Naive thymus-derived CD8-positive, alpha-beta T cell (primary cell): ENCODE measurements at places on chromosomes 3 and 15. TPM values are rescaled to one million over a fixed set of nuclear protein-coding genes. Genes with fewer than 3 reads are reported as not detected.

The UBE2Q2 gene
- total RNA-seq = 26.3 TPM

The CAMKV gene
- not detected for total RNA-seq

The TMEM45A gene
- 0.08 TPM for total RNA-seq

The TEX55 gene
- not detected for total RNA-seq

The PLA2G4D gene
- total RNA-seq = not detected

The RAB7A gene
- 140 TPM for total RNA-seq

The DHX36 gene
- 121 TPM for total RNA-seq

The IL5RA gene
- not detected for total RNA-seq

The TTLL13 gene
- 1.0 TPM for total RNA-seq

DNA sequence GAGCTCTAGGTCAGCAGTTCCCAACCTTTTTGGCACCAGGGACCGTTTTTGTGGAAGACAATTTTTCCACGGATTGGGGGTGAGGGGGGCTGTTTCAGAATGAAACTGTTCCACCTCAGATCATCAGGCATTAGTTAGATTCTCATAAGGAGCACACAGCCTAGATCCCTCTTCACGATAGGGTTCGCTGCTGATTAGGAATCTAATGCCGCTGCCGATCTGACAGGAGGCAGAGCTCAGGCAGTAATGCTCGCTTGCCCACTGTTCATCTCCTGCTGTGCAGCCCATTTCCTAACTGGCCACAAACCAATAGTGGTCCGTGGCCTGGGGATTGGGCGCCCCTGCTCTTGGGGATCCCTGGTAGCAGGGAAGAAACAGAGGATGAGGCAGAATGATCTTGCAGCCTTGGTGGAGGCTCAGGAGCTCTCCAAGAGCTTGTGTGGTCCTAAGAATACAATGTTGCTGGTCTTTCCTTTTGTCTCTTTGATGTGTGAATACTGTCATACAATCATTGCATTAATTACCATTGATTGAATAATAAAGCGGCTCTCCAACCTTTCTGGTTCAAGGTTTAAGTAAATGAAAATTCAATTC, 183.2 kb downstream of the FNDC3B start:
- DNase-seq = no peak

GRCh38 chr15:24394303-24394702, 281.3 kb upstream of the NPAP1 start:
- no peak for DNase-seq

- no peak for DNase-seq
Observed at GRCh38 chr3:17261627-17262369, 377.0 kb downstream of the PLCL2 start.

DNA sequence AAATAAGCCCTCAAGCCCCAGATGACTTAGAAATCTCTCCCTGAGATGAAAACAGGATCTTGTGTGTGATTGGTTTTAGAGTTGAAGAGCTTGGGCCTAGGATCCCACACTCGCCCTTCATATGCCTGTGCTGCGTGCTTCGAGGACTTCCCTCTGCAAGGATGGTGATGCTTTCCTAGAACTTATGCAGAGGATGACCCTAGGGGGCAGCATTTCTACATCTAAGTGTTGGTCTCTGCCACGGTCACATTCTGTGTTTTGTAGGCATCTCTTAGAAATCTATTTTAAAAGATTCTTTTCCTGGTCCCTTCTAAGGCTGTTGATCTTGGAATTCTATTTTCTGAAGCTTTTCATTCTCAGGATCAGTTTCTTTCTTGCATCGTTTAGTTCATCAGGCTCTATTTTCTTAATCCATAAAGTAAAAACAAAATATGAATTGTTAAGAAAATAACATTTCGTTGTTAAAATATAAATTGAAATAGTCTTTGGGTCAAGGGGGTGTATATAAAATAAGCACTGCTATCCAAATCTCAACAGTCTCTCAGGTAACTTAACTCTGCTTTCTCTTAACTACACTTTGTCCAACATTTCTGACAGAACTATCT, 45.7 kb downstream of the WDR76 start:
- no peak for DNase-seq

DNA sequence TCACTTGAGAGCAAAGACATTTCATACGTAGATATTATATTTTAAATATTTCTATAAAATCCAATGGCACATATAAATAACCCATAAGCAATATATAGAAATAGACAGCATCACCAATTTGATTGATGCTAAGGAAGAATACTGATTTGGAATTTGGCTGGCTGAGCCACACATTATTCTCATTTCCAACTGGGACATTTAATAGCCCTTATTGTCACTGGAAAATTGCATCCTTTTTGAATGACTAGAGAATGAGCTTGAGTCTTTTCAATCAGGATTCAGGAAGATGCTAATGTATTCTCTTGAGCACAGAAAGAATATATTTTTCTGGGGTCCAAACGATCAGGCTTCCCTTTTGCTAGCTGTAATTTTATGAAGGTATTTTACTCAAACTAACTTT, 70.9 kb upstream of the KCNH8 start:
- no peak for DNase-seq

DNA sequence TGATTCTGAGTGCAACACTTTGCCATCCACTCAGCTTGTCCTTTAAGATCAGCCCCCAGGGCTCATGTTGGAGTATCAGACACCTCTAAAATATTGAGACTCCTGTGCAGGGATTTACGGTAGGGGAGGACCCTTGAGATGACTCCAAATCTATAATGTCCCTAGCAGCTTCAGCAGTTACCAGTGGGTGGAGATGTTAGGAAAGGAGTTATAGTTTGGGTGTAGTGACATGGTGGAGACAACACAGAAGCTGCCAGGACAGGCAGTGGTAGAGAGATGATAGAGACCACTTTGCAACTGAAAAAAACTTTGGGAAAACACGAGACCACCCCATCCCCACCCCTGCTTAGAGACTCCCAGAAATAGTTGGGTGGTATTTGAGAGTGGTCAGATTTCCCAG, 43.3 kb upstream of the GSK3B start:
- DNase-seq = no peak

- no peak for DNase-seq
Observed at GRCh38 chr3:119042162-119042561, 7.5 kb upstream of the IGSF11 start.

- no peak for DNase-seq
Observed at GRCh38 chr15:38941399-38941953, 376.9 kb upstream of the RASGRP1 start.

DNA sequence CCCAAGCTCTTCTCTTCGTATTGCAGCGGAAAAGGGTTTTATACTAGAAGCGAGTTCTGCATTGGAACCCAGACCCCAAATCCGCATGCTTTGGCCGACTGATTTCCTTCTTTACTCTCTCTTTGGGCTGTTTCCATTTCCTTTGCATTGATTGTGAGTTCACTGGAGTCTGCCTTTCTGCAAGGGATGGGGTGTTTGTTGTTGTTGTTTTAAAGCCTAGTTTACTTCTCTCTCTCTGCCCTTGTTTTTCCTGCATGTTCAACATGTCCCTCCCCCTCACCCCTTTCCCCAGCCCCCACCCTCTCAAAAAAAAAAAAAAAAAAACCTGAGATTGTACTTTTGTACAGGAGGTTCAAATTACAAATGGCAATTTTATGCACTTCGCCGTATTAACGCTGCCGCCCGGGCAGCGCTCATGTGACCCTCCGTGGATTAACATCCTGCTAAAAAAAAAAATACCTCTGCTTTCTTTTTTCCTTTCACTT, 2.2 kb downstream of the NR2F2 start:
- DNase-seq = no peak

DNA sequence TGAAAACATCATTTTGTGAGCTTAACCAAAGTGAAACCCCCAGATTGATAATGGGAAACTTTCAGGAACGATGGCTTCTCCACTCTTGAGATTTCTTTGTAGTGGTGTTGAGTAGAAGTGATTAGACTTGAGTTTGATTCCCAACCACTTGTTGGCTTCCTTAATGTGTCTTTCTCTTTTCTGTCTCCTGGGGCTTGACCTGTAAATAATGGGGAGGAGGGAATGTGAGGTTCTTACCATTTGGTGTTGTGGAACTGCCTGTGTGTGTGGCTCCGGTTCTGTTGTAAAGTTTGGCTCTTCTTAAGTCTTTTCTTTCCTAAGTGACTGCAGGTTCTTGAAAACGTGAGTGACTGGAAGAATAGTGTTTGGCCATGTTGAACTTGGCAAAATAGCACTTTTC, 2.7 kb downstream of the CDV3 start:
- DNase-seq = no peak

- no peak for DNase-seq
Observed at GRCh38 chr15:99732124-99732750, 1.0 kb downstream of the LYSMD4 start.

DNA sequence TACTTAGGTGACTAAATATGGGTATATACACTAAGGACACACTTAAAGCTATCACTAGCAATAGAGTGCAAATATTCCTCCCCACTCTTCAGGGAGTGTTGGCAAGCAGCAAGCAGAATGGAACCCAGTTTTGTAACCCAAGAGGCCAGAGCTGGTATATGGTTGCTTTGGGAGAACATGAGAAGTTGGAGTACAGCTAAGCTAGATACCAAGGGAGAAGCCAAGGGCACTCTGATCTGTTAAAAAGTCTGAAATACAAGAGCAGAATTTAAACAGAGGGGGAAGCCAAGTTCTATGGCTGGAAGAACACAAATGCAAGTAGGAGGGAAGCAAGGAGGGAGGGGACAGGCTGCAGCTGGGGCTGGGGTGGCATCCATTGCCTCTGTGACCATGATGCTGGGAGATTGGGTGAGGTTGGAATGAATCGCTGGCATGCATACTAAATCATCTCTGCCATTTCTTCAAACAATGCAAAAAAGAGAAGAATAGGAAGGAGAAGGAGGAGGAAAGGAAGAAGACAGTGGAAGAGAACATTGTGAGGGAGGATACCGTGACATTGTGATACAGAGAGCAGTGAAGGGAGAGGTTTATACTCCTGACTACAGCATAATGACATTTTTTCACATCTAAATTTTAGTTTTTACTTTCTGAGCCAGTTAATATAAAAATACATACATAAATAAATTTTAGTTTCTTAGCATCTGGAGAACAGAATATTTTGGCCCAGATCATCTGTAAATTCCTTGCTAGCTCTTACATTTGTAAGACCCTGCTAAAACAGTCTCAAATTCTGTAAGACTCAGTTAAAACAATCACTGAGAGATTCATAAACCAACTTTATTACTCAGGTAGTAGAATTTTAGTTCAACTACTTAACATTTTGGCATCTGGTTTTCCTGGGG, 9.0 kb upstream of the ANXA2 start:
- no peak for DNase-seq

DNA sequence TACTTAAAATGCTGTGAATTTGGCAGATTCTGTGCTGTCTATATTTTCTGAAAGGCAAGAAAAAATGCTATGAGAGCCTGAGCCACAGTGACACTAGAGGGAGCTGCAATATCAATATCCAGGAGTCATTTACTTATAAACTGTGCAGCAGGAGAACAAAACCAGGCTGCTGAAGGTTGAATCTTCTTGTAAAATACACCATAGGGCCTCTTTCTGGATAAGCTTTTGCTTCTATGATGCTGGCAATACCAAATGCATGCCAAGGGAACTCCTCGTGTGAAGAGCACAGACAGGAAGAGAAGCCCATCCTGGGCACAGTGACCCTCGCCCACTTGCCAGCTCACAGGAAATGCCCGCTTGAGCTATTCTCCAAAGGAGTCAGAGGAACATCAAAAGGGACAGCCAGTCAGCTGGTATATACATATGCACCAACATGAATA, 48.0 kb upstream of the TSPAN3 start:
- DNase-seq = peak; percentile 63

DNA sequence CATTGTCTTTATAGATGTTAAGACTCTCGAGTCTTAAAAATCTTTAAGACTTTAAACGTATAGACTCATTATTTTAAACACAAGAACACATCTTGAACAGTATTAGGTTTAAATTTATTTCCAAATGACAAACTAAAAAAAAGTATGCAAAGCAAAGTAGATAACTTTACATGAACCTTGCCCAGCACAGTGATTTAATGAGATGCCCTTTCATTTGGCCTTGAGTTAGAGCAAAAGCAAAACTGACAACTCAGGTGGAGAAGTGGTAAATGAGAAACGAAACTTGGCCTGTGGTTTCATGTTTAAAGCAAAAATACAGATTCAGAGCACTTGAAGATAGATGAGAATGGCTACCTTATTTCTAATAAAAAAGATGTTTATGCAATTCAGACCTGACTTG, 8.6 kb downstream of the GPR15 start:
- no peak for DNase-seq

DNA sequence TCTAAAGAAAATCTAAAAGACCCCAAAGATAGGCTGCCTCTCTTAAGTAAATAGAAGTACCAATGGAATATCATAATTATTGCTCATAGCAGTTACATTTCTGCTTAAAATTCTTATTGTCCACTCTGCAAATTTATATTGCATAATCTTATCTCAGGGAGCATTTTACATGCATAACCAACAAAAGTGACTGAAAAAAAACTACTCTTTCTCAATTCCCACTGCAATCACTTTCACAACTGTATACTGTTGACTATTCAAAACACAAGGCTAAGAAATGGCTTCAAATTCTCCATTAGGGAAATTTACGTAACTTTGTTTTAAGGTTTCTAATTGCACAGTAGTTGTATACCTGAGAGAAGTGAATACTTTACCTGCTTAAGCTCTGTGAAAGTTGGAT, 56.3 kb downstream of the HMG20A start:
- DNase-seq = no peak

GRCh38 chr3:69510481-69511030, 124.7 kb upstream of the FRMD4B start:
- no peak for DNase-seq

DNA sequence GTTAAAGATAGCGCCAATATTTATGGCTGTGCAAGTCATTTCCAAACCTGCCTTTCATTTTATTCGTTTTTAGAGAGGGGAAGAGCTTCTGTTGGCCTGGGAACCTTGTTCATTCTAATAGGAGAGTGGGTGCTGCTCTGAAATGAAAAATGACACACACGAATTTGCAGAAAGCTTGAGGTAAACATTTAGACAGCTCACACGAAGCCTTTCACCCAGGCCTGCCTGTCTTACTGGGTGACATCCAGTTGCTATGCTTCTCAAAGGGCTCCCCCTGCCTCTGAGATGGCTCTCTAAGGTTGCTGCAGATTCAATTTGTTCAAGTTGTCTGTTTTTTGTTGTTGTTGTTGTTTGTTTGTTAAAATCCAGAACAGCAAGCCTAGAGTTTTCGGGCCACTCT, 18.2 kb downstream of the PEX5L start:
- DNase-seq = no peak

DNA sequence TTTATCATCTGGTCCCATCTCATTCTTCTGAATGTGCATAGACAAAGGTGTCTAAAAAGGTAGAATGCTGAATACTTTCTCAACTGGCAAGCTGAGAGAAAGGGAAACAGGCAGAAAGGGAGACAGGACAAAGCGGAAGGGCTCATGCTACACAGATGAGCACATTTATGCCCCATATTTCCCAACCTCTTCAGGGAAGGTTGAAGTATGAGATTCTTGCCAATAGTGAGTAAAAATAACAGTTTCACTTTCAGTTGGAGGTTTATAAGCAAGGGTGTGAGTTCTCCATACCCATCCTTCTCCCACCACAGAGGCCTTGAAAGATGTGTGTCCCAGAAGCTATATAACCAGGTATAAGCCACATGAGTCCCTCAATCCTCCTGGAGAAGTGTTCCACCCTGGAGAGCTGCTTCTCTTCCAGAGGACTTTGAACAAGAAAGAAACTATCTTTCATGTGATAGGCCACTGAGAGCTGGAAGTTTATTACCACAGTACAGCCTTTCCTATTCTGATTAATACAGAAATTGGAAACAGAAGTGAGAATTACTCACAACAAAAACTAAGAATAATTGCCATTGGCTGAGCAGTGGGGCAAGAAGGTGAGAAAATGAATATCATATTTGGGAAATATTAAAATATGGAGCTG, 709.4 kb upstream of the NR2F2 start:
- DNase-seq = no peak
